ENCODE measurements at places on chromosomes 7 and 10. TPM values are rescaled to one million over a fixed set of nuclear protein-coding genes. Genes with fewer than 3 reads are reported as not detected.

ACHE gene
- polyA plus RNA-seq, result 3.8 TPM

CYP26C1 gene
- polyA plus RNA-seq, result 0.12 TPM

UNC5B gene
- 57.8 TPM for polyA plus RNA-seq

JAKMIP3 gene
- polyA plus RNA-seq, result 0.17 TPM

CTAGE4 gene
- 3.5 TPM for polyA plus RNA-seq

FGL2 gene
- 91.1 TPM for polyA plus RNA-seq

UCN3 gene
- 2.5 TPM for polyA plus RNA-seq

HMX2 gene
- polyA plus RNA-seq, result 2.7 TPM

GRCh38 chr7:102089175-102090098, 197.2 kb upstream of the SH2B2 start:
- no peak for DNase-seq

- no peak for DNase-seq
These were observed 25.4 kb upstream of the ANK3 start for GRCh38 chr10:60414877-60415585.

- DNase-seq, result peak; percentile 39
These were observed 54.7 kb upstream of the SYPL1 start for GRCh38 chr7:106166651-106167342.

DNA sequence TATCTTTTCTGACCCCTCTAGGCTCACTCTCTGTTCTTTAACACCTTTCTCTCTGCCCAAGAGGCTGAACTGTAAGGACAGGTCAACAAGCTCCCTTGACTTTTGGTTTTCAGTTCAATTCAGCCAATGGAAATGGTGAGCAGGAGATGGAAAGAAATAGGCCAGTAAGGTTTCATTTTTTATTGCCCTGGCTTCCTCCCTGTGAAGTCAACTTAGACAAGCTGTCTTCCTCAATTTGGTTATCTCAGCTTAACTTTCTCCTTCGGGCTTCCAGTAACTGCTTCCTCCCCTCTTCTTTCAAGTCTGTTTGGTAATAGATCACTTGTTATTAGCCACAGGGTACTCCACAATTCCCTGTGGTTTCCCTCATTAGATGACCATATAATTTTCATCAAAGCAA, 19.7 kb downstream of the LIPK start:
- DNase-seq, result no peak

- DNase-seq, result no peak
These were observed 332.1 kb downstream of the BMPER start for GRCh38 chr7:34237493-34237849.

DNA sequence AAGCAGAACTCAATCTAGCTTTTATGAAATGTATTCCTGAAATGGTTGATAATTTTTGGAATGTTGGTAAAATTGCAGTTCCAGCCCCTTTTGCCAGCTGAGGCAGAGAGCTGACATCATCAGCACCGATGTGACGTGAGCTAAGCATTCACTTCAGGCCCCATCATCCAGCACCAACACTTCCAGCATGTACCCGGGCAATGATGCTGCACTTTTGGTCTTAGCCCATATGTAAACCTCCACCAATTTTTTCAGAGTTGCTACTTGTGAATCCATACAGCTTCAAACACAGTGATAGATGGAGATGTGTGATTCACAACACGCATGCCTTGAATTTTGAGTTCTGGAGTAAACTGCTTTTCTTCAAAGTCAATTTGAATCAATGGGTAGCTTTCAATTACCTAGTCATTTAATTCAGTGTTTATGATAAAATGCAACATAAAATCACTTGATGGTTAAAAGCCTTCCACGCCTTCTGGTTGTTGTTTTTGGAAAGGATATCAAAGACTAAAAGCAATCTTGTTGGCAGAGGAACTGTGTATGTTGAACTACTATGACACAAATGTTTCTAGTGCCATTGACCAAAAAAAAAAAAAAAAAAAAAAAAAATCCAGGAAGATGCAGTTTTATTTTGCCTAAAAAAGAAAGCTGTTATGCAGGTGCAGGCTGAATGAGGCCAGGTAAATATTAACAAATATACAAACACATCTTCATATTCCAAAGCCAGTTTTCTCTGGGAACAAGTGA, 73.9 kb downstream of the NRP1 start:
- DNase-seq, result no peak

GRCh38 chr7:28155964-28156363, 24.6 kb downstream of the JAZF1 start:
- no peak for DNase-seq

GRCh38 chr10:132654121-132654571, 116.6 kb downstream of the INPP5A start:
- DNase-seq, result no peak

DNA sequence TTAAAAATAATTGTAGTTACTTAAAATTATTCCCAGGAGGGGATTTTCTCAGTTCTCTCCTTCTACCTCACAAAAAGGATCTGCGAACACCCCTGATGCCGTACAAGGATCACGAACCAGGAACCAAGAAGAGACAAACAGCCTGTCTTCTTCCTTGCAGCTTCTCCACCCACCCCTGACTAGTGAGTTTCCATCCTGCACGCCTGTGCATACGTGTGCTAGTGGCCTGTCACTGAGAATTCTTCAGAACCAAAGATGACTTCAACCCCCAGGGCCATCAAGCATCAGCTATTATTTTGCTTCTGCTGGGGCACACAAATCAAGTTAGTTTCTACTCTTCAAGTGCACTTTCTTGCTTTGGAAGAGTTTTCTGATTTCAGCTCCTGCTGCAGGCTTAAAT, 175.5 kb upstream of the KLF6 start:
- no peak for DNase-seq

DNA sequence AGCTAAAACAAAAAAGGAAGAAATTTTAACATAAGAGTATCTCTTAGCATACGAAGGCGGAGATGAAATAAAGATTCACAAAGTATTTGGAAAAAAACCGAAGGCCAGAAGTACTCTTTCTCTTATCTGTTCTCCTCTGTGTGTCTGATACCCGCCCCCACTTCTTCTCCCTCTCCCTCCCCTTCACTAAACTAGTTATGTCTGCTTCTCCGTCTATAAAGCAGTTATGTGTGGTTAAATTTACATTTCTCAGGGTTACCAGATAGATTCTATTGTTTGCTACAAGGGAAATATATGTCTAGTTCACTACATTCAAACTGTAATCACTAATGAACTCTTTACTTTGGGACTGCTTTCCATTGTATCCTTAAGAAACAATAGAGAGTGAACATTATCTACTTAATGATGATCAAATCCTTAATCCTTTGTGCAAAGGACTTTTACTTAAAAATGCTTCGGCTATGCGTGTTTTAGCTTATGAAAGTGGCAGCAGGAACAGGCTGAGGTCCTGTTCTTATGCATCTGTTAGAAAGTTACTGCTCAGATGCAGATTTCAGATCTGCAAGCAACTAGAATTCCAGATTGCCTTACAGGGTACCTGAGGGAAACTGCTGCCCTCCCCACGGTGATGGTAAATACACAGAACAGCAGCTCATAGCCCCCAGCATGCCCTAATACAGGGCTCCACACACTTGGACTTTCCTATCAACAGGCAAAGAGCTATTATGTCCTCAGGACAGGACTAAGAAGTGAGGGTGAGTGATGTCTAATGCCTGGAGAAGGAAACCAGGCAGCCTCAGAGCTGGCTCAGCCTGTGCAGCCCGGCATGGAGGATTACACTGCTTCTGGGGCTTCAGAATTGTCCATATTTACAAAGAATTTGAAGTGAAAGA, 273.3 kb downstream of the FZD1 start:
- DNase-seq, result no peak

DNA sequence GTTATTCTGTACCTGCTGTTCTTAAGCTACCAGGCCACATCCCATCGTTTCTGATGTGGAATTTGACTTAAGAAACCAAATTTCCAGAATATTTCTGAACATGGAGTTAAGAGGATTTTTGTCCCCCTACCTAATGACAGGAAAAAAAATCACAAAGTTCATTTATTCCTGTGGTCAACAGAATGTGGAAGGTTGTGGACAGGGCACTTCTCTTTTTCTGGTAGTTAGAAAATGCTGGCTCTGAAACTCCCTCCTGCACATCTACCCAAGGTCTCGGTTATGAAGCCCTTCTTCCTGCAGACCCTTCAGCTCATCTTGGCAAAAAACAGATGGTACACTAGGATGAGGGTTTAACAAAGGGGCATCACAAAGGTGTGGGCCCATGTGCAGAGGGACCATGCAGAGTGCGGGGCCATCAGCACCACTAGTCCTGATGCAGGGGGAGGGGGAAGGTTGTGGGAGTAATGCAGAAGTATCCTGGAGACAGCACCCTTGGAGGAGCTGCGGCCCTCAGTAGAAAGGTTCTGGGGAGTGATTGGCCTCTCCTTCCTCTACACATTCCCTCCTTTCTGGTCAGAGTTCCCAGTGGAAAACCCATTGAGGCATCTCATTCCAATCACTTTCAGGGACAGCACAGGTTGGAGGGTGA, 9.8 kb downstream of the ALOX5 start:
- no peak for DNase-seq

- no peak for DNase-seq
These were observed 39.8 kb downstream of the CDH23 start for GRCh38 chr10:71436268-71437125.

DNA sequence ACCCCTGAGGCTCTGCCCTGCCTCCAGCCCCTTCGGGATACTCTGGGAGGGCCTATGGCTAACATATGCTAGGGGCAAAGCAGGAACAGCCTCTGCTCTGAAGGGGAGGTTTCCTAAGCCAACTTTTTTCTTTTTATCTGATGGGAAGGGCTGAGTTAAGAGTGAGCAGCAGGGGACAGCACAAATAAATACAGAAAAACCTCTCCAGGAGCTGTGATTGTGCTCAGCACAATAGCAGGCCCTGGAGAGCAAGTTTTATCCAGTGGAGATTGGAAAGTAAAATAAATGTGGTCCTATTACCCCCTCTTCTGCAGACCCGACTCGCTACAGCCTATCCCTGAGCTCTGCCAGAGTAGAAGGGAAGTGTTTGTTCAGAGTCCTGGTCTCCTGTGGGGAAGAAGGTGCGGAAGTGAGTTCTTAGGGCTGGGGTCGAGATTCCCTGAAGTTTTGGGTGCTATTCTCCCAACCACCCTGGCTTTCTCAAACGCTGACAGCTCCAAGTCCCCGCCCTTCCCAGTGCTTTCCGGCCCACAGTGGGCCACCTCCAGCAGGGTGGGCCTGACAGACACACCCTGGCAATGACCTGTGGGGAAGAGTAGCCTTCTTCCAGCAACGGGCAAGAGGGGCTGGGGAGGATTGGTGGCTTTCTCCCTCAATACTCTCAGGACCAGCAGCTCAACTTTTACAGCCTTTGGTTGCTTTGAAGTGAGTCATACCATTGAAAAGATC, 23.0 kb upstream of the AFAP1L2 start:
- DNase-seq, result no peak

DNA sequence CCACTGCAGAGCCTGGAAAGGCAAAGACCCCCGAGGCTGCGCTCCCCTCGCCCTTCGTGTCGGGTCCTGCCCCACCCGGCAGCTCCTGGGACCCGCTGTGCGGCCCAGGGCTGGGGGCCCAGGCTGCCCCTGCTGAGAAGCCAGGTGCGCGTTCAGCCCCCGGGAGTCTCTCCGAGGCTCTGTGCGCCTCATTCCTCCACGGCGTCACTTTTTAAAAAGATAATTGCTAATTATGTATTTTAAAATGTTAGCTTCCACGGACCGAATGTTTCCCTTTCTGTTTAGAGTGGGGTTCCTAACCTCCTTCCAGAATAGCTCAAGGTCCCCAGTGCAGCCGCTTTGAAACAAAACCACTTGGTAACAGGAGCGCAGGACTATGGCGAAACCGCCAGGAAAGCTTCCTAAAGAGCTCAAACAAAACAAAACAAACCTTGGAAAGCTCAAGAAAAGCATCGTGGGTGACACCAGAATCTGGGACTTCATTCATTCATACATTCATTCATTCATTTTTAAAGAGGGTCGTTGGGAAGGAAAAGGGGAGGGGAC, 45.6 kb downstream of the PDIA4 start:
- DNase-seq, result no peak

DNA sequence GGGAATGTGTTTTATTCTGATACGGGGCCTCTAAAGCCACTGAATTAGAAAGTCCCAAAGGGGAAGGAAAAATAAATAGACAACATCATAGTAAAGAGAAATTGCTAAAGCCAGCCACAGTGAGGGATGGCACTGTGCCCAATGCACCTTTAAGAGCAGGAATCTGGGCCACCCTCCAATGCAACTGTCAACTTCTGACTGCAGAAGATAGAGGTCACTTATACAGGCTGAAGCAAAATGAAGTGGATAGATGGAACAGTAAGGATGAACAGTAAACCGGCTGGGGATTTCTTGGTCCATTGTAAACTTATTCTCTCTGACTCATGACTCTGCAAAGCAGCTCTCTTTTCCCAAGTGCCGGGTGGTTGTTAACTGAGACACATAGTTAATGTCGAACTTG, 54.0 kb upstream of the KCNIP2 start:
- no peak for DNase-seq

GRCh38 chr7:91713669-91714068, 166.8 kb downstream of the MTERF1 start:
- DNase-seq, result no peak
